Stimulated activated CD4-positive, alpha-beta T cell treated with anti-CD3 and anti-CD28 coated beads, Interleukin-12 subunit alpha, Interleukin-12 subunit beta, amount 100 ng/mL, for 24 hours (primary cell): ENCODE measurements at places on chromosomes 13 and 19.

- no peak for DNase-seq
Measured at GRCh38 chr19:20124879-20125278, 42.1 kb upstream of the ZNF486 start.

DNA sequence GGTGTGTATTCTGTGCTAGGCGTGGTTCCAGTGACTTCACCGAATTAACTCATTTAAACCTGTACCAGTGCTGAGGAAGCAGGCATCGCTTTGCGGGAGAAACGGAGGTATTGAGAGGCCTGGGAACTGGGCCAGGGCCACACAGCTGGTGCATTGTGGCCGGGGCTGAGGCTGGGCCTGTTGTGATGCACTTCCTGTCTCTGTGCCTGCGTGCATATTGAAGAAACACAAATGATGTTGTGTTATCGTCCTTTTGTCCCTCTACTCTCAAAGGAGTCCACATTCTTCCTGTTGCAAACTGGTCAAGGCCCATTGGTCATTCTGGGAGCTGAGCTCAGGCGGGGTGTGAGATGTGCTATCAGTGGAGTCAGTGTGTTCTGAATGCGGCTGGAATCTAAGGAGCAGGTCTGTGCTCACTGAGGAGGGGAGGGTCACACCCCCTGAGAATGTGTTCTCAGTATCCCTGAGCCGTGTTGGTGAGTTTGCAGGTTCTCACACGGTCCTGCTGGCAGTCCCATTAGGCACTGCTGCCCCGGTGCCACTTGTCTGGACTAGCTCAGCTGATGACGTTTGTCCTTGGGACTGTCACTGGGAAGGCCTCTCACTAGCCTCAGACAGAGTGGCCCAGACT, 62.1 kb downstream of the ARHGEF7 start:
- no peak for DNase-seq

DNA sequence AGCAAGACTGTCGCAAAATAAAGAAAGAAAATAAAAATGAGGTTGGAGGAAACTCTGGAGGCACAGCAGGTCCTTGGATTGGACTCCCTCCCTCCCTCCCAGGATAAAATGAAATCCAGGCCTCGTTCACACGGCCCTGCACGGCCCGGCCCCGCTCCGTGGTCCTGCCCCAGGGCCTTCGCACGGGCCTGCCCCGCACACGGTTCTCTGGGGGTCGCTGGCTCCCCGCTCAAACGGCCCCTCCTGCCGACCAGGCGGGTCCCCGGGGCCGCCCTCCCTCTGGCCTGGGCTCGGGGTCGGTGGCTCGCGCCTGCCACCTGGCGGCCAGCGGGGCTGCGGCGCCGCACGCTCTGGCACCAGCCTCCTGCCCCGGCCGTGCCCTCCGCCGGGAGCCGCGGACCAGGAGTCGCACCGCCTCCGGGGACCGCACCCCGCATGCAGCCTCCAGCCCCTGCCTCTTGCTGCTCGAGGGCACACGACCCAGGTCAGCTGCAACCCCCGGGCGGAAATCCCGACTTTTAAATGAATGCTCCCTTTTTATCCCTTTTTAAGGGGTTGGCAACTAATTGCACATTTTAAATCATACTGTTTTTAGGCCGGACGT, 1.5 kb upstream of the WDR18 start:
- DNase-seq: peak; percentile 64

DNA sequence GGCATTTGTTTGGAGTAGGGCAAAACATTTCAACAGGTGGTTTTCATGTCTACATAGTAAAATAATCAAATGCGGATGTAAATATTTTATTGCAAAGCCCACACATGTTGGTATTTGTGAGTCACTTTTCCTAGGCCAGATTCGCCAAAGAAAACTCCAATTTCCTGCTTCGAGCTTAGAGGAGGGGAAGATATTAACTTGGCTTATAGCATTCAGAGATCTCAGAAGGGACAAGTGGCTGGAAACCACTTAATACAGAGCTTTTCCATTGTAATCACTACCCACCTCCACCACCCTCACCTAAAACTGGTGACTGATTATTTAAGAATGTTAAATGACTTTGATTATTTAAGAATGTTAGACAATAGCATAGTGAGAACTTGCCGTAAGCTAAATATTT, 530.6 kb upstream of the SPRY2 start:
- DNase-seq: no peak

DNA sequence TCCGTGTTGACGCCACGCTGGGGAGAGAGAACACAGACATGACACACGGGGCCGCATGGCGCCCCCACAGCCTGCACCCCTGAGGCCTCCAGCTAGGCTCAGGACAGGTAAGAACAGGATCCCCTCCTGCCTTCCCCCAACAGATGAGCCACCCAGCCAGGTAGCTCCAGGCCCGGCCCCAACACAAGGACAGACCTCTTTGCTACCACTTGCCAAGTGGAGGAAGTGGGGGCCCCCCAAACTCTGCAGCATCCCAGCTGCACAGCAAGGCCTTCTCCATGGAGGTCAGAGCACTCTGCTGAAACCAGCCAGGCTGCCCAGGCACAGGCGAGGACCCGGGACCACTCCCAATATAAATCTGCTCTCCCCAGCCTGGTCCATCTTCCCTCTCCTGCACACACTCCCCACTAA, 31.5 kb downstream of the PEPD start:
- no peak for DNase-seq

GRCh38 chr13:100129605-100130004, 40.7 kb downstream of the PCCA start:
- no peak for DNase-seq

- DNase-seq: no peak
Measured at GRCh38 chr19:3374369-3375112, 8.2 kb downstream of the NFIC start.

- DNase-seq: no peak
Measured at GRCh38 chr13:85287528-85287927, 511.7 kb downstream of the SLITRK6 start.

- DNase-seq: no peak
Measured at GRCh38 chr19:18203408-18203862, 407 bp downstream of the RAB3A start.

DNA sequence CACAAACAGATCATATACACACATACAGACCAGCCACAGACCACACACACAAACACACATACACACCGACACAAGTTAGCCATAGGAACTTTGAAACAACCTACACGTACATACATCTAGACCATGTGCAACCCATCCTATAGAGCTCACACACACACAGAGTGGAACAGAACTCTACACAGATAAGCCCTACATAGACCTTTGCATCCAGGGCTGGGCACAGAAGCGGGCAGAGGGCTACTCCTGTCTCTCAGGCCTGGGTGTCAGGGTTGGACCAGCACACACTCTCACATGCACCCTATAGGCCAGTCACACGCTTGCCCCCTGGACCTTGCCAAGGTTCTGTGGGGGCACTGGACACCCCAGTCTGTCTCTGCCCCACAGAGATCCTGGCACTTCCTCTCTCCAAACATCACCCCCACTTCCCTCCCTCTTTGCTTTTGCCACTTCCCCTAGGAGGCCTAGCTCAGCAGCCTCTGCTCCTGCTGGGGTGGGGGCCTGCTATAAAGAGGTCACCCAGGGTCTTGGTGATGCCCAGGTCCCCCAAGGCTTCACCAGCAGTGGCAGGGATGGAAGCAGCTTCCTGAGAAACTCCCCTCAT, 5.8 kb upstream of the JUNB start:
- no peak for DNase-seq

DNA sequence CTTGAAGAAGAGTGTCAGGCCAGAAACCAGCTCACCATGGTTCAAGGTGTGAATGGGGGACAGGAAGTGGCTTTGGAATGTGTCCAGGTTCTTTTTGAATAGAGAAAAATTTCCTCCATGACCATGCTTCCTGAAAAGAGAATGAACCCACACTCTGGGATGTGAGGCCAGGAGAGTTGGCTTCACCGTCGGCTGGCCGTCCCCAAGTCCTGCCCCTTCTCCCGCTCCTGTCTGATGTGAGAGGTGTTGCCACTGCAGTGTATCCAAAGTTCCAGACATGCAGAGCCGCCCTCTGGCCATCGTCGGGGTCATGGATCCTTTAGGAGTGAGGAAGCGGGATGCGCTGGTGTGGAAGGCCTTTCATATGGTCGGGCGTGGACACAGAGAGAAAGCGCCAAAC, 101.2 kb downstream of the COL4A2 start:
- DNase-seq: no peak

GRCh38 chr13:65217471-65217995, 2012.6 kb downstream of the PCDH9 start:
- DNase-seq: no peak

- no peak for DNase-seq
Measured at GRCh38 chr19:3365093-3365835, 1.1 kb upstream of the NFIC start.

DNA sequence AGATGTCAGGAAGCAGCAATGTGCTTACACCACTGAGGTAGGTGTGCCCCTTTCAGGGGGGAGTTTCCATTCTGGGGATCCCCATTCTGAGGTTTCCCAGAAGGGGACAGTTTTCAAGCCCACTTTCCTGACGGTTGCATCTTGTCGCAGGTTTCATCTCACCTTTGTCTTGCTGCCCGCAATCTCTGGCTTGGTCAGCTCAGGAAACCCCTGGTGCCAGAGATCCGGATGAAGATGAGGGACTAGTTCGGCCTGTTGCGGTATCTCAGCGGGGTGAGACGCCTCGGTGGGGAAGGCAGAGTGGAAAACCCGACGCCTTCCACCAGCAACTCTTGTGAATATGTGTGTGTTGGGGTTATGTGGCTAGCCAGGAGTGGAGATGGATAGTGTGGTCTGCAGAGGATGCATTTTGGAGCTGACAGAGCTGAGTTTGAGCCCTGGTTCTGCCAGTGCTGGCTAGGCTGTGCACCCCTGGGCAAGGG, 13.1 kb downstream of the TNFSF9 start:
- DNase-seq: no peak

- DNase-seq: peak; percentile 89
Measured at GRCh38 chr19:12793290-12794195, 2.3 kb downstream of the JUNB start.

- DNase-seq: no peak
Measured at GRCh38 chr13:39106216-39107005, 68.2 kb downstream of the NHLRC3 start.

GRCh38 chr19:3175781-3176714, 2.5 kb upstream of the S1PR4 start:
- no peak for DNase-seq

- DNase-seq: no peak
Measured at GRCh38 chr13:41061914-41062837, 867 bp downstream of the WBP4 start.

DNA sequence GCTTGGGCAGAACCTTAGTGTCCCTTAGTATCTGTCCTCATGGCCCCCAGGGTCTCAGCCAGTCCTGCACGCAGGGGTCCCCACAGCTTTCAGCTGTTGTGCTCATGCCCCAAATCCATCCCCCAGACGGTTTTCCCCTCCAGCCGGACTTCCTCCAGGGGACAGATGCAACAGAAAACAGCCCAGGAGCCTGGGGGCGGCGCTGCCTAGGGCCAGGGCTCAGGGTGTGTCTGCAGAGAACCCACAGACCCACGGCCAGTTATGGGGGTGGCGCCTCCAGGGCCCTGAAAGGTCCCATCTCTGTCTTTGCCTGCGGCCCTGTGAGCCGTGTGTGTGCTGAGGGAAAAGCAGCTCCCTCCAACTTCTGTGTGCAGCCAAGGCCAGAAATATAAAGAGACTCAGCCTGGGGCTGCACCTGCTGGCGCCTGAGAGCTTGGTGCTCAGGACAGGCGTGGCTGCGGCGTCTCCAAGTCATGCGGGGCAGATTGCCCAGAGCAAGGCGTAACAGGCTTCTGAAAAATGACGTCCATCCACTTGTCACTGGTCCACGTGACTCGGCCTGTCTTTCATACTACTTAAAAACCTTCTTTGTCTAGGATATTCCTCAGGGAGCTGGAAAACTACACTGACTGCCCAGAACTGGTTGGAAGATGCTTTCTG, 22.1 kb upstream of the F7 start:
- DNase-seq: no peak

DNA sequence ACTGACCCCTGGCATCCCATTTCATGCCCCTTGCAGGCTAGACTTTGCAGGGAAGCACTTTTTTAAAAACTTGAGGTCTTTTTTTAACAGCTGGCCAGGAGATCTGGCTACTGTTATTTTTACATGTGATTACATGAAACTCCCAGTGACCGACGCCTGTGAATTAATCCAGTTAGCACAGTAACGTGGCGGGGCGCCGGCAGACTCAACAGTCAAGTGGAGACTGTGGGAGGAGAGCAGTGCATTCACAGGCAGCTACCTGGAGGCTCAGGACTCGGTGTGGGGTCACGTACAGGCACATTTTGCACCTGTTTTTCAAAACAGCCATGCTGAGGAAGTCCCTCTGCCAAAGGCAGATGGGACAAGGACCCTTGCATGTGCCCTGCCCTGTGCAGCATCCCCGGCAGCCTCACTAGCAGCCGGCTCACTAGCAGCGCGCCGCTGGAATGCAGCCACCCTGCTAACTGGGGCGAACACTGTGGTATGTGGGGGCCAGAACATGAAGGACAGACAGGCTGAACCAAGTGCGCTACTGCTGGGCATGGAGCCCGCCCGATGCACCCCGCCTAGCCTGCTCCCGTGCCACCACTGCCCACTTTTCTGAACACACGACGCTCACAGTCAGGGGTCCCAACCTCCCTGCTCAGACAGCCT, 18.7 kb downstream of the CAPS start:
- no peak for DNase-seq

DNA sequence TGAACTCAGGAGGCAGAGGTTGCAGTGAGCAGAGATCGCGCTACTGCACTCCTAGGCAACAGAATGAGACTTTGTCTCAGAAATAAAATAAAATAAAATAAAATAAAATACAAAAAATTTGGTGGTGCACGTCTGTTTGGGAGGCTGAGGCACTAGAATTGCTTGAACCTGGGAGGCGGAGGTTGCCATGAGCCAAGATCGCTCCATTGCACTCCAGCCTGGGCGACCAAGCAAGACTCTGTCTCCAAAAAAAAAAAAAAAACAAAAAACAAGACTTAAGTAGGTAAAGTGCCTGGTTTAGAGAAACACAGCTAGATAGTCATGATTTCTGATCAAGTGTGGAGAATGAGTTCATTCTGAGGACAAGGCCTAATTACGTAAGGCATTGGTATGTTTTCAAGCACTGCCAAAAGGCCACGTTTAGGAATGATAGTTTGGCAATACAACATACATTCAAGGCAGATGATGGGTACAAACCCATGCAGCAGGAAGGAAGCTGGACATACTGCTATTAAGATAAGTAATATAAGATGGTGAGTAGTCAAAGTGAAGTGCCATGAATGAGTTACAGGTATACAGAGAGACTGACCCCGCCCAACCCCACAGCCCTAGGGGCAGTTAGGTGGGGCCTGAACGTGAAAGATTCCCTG, 4.8 kb upstream of the UCHL3 start:
- no peak for DNase-seq
